ENCODE measurements at places on chromosomes 5 and 9. TPM values are rescaled to one million over a fixed set of nuclear protein-coding genes. Genes with fewer than 3 reads are reported as not detected.

GRCh38 chr5:76703707-76704106 lies 12.2 kb upstream of the F2R start:
- H3K27ac ChIP-seq = no peak overlapping the region
- H3K27me3 ChIP-seq = no peaks in the 10 kb centered on the region
- no peak overlapping the region for H3K4me3 ChIP-seq
- no peak for DNase-seq

GRCh38 chr9:12785260-12785770 lies 10.5 kb downstream of the LURAP1L start:
- peak overlapping the region; percentile 78 for H3K27ac ChIP-seq
- H3K4me1 ChIP-seq = peaks cover 48% of the 10 kb centered on the region
- H3K4me3 ChIP-seq = peak overlapping the region; percentile 7
- H3K36me3 ChIP-seq = no peaks in the 10 kb centered on the region

DNA sequence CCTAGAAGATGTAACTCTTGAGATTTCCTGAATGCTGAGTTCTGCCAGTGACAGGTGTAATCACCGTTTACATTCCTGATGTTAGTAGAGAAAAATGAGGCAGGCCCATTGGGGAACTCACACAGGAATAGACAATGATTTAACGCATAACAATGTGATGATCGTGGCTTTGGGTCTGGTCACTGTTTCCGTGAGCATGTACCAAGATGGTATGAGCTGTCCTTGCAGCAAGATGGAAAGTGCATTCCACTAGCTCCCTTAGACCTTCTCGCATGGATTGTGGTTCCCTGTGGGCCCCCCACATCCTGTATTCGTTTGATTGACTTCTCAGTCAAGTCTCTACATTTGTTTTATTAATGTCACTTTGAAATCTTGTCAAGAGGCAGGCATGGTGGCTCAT lies 124.0 kb upstream of the DAP start:
- no peaks in the 10 kb centered on the region for H3K4me1 ChIP-seq
- H3K27me3 ChIP-seq = no peaks in the 10 kb centered on the region
- DNase-seq = no peak
- H3K4me3 ChIP-seq = no peak overlapping the region
- H3K36me3 ChIP-seq = no peaks in the 10 kb centered on the region

GRCh38 chr5:43006424-43007202 lies 33.5 kb downstream of the ANXA2R start:
- peaks cover 4% of the 10 kb centered on the region for H3K4me1 ChIP-seq
- H3K4me3 ChIP-seq = peak overlapping the region; percentile 60
- no peak for DNase-seq
- H3K36me3 ChIP-seq = no peaks in the 10 kb centered on the region

DNA sequence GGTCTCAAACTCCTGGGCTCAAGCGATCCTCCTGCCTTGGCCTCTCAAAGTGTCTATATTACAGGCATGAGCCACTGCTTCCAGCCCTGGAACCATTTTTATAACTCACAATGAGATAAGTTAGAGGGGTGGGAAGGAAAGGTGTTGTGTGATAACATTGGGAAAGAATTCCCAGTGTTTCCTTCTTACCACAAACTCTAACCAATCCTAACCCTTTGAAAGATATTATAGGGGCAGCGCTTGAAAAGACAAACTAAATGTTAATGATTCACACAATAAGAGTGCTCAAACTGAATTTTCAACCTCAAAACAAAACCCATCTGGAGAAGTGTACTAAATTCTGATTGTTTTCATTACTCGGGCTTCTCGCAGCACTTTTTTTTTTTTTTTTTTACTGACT lies 109.7 kb downstream of the TSSK1B start:
- DNase-seq = no peak
- H3K4me3 ChIP-seq = no peak overlapping the region
- no peak overlapping the region for H3K27ac ChIP-seq
- no peaks in the 10 kb centered on the region for H3K27me3 ChIP-seq
- H3K4me1 ChIP-seq = no peaks in the 10 kb centered on the region
- H3K36me3 ChIP-seq = no peaks in the 10 kb centered on the region

The CYLC2 gene
- not detected for total RNA-seq

The GPR150 gene
- total RNA-seq = 0.42 TPM

DNA sequence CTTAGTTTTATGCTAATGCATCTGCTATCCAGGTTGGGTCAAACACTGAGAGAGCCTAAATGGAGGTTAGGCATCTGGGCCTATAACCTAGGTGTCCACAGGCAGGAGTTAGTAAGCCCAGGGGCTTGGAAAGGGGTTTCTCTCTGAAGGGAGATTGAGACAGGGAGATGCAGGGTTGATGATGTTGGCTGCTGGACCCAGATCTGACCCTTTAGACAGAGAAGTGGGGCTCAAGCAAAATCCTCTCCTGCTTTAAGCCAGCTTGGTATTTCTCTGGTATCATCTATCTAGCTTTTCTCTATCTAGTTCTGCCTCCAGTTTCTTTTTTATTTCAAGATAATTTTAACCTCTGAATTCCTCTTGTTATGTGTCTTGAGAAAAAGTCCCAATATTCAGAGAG lies 18.3 kb upstream of the ANKRD55 start:
- no peaks in the 10 kb centered on the region for H3K36me3 ChIP-seq
- H3K4me1 ChIP-seq = no peaks in the 10 kb centered on the region
- no peak overlapping the region for H3K27ac ChIP-seq
- DNase-seq = no peak
- H3K4me3 ChIP-seq = no peak overlapping the region
- no peaks in the 10 kb centered on the region for H3K27me3 ChIP-seq

DNA sequence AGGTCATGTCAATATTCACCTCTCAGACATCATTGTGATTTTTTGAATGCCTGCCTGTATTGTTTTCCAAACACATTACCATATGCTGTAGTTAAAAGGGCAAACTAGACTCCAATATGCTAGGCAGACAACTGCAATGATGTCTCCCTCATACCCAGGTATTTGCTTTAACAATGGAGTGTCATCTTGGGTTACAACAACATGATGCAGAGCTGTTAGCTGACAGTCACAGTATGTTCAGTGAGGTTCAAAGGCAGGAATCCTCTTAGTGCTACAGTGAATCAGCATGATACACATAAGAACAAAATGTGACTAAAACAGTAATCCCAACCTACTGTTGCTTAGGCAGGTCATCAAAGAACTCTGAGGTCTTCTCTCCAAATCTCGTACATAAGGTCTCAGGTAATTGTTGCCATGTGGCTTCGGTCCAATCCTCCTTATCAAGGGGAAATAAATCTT lies 24.0 kb downstream of the OR1J1 start:
- no peaks in the 10 kb centered on the region for H3K36me3 ChIP-seq
- no peaks in the 10 kb centered on the region for H3K4me1 ChIP-seq
- no peak overlapping the region for H3K27ac ChIP-seq
- no peak for DNase-seq
- H3K27me3 ChIP-seq = no peaks in the 10 kb centered on the region
- H3K4me3 ChIP-seq = no peak overlapping the region

- H3K27me3 ChIP-seq = no peaks in the 10 kb centered on the region
- H3K4me1 ChIP-seq = no peaks in the 10 kb centered on the region
- H3K4me3 ChIP-seq = no peak overlapping the region
Observed at GRCh38 chr9:112605963-112606699, 111.8 kb downstream of the INIP start.

- no peak overlapping the region for H3K27ac ChIP-seq
- no peak overlapping the region for H3K4me3 ChIP-seq
- peaks cover 49% of the 10 kb centered on the region for H3K4me1 ChIP-seq
- peaks cover 28% of the 10 kb centered on the region for H3K27me3 ChIP-seq
Observed at GRCh38 chr9:127825319-127826051, 22.8 kb downstream of the FPGS start.

The CORO2A gene
- 1.5 TPM for total RNA-seq

DNA sequence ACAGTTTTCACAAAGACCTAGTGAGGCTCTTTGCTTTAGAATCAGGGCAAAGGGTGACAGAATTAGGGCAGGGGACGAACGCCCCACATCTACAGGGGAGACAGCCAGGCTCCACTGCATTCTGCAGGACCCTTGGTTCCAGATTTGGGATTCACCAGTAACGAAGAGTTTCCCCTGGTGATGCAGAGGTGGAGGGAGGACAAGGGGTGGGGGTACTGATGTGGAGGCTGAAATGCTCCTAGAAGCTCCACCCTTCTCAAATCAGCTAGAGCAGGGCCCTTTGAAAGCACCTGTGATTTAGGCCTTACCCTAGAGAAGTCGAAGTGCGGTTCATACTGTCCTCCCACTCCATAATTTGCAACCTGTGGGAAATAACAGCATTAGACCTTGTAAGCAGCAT lies 29.1 kb downstream of the P4HA2 start:
- no peaks in the 10 kb centered on the region for H3K27me3 ChIP-seq
- H3K4me3 ChIP-seq = no peak overlapping the region
- no peak overlapping the region for H3K27ac ChIP-seq
- peaks cover 37% of the 10 kb centered on the region for H3K36me3 ChIP-seq
- peaks cover 7% of the 10 kb centered on the region for H3K4me1 ChIP-seq
- DNase-seq = peak; percentile 79

- no peak for DNase-seq
- H3K4me3 ChIP-seq = no peak overlapping the region
- H3K36me3 ChIP-seq = peaks cover 15% of the 10 kb centered on the region
- no peak overlapping the region for H3K27ac ChIP-seq
- H3K4me1 ChIP-seq = no peaks in the 10 kb centered on the region
Observed at GRCh38 chr9:124929464-124929863, 11.4 kb downstream of the GOLGA1 start.

DNA sequence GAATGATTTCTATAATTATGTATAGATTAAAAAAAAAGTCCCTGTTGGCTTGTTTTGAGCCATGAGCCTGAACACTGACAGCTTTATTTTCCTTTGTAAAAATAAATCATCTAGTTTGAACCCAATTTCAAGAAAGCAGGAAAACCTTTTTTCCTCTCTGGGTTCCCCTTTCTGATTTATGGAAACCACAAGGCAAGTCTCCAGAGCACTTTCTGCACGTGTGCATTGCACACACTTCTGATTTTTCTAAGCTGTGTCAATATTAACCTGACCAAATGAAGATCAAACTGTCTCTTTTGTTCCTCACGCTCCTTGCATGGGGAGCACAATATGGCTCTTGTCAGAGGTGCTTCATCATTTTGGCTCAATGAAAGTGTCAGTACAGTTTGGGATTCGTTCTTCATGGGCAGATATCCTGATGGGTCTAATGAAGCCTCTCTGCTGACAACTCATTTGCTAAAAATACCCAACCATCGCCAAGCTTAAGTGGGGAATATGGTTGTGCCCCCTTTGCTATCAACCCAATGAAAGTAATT lies 39.2 kb upstream of the PCA3 start:
- no peaks in the 10 kb centered on the region for H3K36me3 ChIP-seq
- H3K27ac ChIP-seq = no peak overlapping the region
- no peak overlapping the region for H3K4me3 ChIP-seq
- no peaks in the 10 kb centered on the region for H3K27me3 ChIP-seq
- H3K4me1 ChIP-seq = peaks cover 22% of the 10 kb centered on the region

- H3K27me3 ChIP-seq = no peaks in the 10 kb centered on the region
- no peak for DNase-seq
- no peaks in the 10 kb centered on the region for H3K4me1 ChIP-seq
- H3K36me3 ChIP-seq = no peaks in the 10 kb centered on the region
- no peak overlapping the region for H3K27ac ChIP-seq
Observed at GRCh38 chr5:148107608-148108007, 43.8 kb downstream of the SPINK5 start.

- H3K36me3 ChIP-seq = no peaks in the 10 kb centered on the region
- H3K27me3 ChIP-seq = no peaks in the 10 kb centered on the region
- DNase-seq = no peak
- H3K4me1 ChIP-seq = no peaks in the 10 kb centered on the region
Observed at GRCh38 chr5:59401637-59402036, 491.9 kb downstream of the PDE4D start.

The PTBP3 gene
- total RNA-seq = 26.6 TPM

DNA sequence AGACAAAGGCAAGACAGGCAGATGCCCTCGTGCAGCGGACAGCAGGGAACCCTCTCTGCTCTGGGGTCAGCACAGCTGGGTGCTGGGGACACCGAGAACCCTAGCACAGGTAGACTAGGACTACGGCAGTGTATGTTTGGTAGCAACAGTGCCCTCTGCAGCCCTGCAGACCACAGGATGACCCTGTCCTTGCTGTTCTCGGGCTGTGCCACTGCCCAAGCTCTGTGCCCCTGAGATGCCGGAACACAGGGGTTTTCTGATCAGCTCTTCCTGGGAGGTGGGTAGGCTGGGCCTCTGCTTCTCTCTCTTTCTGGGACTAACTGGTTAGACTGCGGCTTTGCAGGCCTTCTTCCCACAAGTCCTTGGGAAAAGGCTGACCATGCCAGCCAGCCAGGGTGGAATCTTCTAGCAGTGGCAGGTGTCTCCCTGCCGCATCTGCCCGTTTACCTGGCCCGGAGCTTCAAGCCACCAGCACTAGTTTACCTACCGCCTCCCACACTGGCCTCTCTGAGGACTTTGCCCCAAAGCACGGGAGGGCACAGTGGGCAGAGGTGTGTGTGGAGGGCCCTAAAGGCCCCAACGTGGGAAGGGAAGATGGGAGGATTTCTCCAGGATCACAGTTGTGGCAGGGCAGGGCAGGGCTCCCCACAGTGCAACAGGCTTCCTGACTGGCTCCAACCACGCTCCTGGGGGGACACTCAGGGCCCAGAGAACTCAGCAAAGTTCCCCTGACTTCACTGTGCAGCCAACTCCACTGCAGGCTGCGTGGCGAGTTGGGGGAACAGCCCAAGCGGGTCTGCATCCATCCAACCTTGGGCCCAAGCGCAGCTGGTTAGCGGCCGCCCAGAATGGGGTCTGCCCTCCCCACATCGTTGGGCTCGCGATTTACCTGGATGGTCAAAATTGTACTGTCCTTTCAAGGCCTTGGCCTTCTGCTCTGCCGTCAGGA lies 1.2 kb downstream of the UCK1 start:
- DNase-seq = no peak
- no peaks in the 10 kb centered on the region for H3K27me3 ChIP-seq
- H3K4me1 ChIP-seq = peaks cover 17% of the 10 kb centered on the region
- H3K4me3 ChIP-seq = peak overlapping the region; percentile 100
